ENCODE measurements at places on chromosomes 2 and 18. TPM values are rescaled to one million over a fixed set of nuclear protein-coding genes. Genes with fewer than 3 reads are reported as not detected.

DNA sequence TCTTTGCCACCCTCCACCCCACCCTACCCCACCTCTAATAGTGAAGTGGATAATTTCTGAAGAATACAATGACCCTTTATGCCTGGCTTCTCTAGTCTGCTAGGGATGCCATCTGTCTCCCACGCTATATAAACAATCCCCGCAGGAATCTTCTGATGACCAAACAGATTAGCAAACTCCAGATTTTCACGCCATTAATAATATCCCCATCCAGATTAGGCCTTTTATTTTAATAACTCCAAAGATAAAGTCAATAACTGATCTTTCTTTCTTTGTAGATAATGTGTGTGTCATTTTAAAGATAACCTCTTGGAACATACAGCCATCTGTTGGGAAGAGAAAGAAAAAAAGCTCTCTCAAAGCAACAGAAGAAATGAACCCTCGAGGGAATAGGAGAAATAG lies 47.9 kb upstream of the CCDC150 start:
- no peak for DNase-seq

DNA sequence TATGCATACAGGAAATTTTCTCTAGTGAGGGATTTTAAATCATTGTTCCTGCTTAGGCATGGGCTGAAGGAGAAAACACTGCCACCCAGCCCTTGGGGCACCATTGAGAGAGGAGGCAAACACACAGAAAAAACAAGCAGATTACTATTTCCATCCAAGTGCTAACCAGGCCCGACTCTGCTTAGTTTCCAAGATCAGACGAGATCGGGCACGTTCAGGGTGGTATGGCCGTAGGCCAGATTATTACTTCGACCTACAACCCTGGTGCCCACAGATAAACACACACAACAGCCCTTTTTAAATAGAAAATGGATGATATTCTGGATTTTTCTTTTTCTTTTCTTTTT lies 45.4 kb upstream of the RHOB start:
- no peak for DNase-seq

- DNase-seq: peak; percentile 52
Measured at GRCh38 chr2:96642564-96643360, at the start of gene FER1L5. Gene FER1L5, plus strand, starts transcription at chr2:96642764. Its CDS starts 73 bp downstream, at chr2:96642837.

- DNase-seq: no peak
Measured at GRCh38 chr2:159227467-159227866, 59.0 kb downstream of the WDSUB1 start.

- DNase-seq: no peak
Measured at GRCh38 chr2:9037166-9037565, 33.7 kb upstream of the MBOAT2 start.

GRCh38 chr2:63408530-63408929 lies 179.7 kb downstream of the WDPCP start:
- DNase-seq: no peak

GRCh38 chr2:220224691-220225543 lies 597.5 kb downstream of the SLC4A3 start:
- DNase-seq: no peak

DNA sequence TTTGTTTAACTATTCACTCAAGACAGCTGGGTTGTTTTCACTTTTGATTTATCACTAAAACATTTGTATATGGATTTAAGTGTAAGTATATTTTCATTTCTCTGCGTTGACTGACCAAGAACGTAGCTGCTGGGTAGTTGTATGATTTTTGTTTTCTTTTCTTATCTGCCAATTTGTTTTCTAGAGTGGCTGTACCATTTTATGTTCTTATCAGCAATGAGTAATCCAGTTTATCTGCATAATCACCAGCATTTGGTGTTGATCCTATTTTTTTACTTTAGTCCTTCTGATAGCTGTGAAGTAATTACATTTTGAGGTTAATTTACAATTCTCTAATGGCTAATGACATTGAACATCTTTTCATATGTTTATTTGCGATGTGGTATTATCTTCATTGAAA lies 1178.4 kb upstream of the TMEFF2 start:
- DNase-seq: no peak

DNA sequence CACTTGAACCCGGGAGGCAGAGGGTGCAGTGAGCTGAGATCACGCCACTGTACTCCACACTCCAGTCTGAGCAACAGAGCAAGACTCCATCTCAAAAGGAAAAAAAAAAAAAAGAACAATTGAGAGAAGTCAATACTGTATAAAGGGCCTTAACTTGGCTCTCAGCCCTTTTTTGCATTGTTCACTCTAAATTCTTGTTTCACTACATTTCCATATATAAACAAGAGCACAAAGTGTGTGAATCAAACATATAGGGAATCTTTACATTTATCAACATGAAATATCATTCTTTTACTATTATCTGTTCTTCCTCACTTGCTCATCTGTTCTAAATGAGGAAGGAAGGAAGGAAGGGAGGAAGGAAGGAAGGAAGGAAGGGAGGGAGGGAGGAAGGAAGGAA lies 90.8 kb downstream of the AP1S3 start:
- DNase-seq: no peak

DNA sequence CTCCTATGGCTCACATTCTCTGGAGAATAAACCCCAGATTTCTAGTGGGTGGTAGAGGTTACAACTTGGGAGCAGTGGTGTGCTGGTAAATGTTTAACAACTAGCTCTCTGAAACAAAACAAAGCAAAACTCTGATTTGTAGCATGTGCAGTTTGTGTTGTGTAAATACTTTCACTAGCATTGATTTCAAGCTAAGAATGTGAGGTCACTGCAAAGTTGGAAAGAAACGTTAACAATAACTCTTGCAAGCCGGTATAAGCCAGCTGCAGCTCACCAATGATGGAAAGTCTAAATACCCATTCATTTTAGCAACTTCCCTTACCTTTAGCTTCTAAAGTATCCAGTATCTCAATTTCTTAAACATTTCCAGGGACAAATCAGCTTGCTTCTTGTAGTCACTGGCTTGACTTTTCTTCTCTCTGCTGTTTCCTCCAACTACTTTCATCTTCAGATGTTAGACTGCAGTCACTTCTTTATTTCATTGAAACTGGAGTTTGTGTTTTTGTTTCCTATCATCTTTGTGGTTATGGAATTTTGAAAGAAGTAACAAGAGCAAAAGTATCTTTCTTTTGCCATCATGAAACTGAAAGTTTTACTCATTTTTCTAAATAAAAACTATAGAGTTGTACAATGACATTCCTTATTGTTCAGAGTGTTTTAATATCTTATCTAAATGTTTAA lies 140.2 kb downstream of the PLCL1 start:
- DNase-seq: no peak

The DES gene
- polyA plus RNA-seq: 199 TPM

The ARHGEF4 gene
- 18.0 TPM for polyA plus RNA-seq

The LRP2 gene
- polyA plus RNA-seq: 3.0 TPM

The GALR1 gene
- polyA plus RNA-seq: 0.11 TPM

The ANKRD62 gene
- 2.8 TPM for polyA plus RNA-seq

The WDR33 gene
- polyA plus RNA-seq: 57.4 TPM

The COMMD1 gene
- polyA plus RNA-seq: 85.2 TPM

The KYNU gene
- 31.9 TPM for polyA plus RNA-seq

Data from testis (tissue), 5 donors.